ENCODE measurements at places on chromosomes 2 and 18. TPM values are rescaled to one million over a fixed set of nuclear protein-coding genes. Genes with fewer than 3 reads are reported as not detected.

EMX1 gene
- total RNA-seq = 0.29 TPM

SEMA4F gene
- 1.1 TPM for total RNA-seq

CACNB4 gene
- 0.06 TPM for total RNA-seq

SKOR2 gene
- total RNA-seq = not detected

TUBB8B gene
- 0.30 TPM for total RNA-seq

DSEL gene
- total RNA-seq = 6.0 TPM

DNA sequence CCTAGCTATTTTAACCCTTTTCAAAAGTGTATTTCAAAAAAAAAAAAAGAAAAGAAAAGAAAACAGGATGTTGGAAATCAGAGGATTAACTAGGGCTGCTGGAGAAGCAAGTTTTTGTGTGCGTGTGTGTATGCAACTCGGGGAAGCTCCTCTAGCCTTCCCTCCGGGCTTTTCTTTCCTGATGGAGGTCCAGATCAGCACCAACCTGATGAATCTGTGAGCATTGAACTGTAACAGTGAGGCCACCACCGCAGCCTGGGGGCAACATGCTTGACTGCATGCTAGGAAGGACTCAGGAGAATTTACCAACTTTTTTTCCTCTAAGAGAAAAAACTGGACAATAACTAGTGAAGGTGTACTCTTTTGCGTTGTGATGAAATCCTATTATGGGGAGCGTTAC lies 2.3 kb downstream of the OBSL1 start:
- H3K4me1 ChIP-seq = no peaks in the 10 kb centered on the region
- DNase-seq = no peak
- H3K27me3 ChIP-seq = no peaks in the 10 kb centered on the region
- no peak overlapping the region for H3K4me3 ChIP-seq

GRCh38 chr18:36759167-36759776 lies 69.5 kb downstream of the TPGS2 start:
- no peaks in the 10 kb centered on the region for H3K36me3 ChIP-seq
- no peaks in the 10 kb centered on the region for H3K27me3 ChIP-seq

DNA sequence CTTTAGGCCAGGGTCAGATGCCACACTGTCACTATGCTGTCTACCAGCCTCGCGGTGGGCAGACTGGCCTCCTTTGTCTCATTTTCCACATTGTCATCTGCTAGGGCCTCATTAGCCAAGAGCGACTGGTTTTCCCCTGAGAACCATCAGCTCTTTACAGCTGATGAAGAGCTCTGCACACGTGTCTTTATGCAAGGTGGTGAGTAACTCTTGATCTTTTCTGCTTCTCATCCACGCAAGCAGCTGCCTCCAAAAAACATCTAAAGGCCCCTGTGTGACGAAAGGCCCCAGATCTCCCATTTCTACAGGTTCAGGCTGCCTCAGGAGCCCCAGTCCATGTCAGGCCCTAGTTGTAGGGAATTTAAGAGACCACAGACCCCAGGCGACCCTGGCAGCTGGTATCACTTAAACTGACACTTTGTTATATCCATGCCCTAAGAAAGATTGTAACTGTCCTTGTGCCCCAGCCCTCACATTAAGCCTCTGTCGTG lies 52.9 kb downstream of the DPYSL5 start:
- no peaks in the 10 kb centered on the region for H3K27me3 ChIP-seq
- no peak overlapping the region for H3K27ac ChIP-seq
- no peak overlapping the region for H3K4me3 ChIP-seq
- DNase-seq = no peak
- no peaks in the 10 kb centered on the region for H3K4me1 ChIP-seq

DNA sequence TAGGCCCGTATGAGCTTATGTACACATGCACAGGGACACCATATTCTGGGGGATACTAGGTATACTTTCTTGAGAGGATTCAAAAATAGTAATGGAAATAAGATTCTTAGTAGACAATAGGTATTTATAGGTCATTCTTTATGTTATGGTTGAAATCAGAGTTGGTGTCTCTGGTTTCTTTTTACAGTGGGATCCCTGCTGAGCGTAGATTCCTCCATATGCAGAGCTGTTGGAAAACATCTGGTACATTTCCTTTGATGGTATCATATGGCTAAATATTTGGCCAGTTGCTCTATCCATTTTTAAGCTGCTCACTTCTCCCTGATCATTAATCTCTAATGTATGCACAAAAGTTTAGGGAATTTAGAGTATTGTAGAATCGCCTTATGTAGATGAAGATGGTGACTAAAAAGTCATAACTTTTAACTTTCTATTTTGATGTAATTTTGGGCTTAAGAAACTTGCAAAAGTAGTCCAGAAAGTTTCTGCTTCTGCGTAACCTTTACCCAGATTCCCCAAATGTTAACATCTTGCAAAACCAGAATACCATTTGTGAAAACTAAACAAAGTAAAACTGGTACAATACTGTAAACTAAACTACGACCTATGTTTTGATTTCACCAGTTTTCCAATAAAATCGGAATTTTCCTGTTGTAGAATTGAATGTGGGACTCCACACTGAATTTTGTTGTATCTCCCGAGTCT lies 5.4 kb downstream of the ARHGAP28 start:
- no peaks in the 10 kb centered on the region for H3K27me3 ChIP-seq
- H3K4me3 ChIP-seq = no peak overlapping the region
- no peaks in the 10 kb centered on the region for H3K4me1 ChIP-seq
- H3K27ac ChIP-seq = no peak overlapping the region

DNA sequence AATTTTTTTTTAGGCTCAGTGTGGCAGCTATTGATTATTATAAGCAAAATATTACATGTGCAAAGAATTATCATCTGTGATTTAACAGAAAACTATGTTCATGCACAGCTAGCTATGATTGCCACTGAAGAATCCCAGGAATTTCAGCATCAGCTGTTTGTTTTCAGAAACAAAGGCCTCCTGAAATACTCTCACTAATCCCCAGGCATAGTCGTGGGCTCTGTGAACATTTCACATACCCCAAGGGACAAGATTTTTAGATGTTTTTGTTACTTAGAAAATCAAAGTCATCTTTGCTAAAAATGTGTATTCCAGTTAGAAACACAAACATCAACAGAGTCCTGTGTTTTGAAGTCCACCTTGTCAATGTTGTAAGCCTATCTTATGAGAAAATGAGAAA lies 156.1 kb downstream of the MYO1B start:
- H3K4me1 ChIP-seq = no peaks in the 10 kb centered on the region
- H3K36me3 ChIP-seq = peaks cover 63% of the 10 kb centered on the region
- no peaks in the 10 kb centered on the region for H3K27me3 ChIP-seq

GRCh38 chr2:71923887-71924533 lies 223.7 kb downstream of the CYP26B1 start:
- H3K4me1 ChIP-seq = no peaks in the 10 kb centered on the region
- no peak overlapping the region for H3K27ac ChIP-seq
- H3K27me3 ChIP-seq = no peaks in the 10 kb centered on the region
- H3K36me3 ChIP-seq = no peaks in the 10 kb centered on the region
- no peak overlapping the region for H3K4me3 ChIP-seq

GRCh38 chr18:61946449-61946848 lies 53.6 kb upstream of the RNF152 start:
- H3K36me3 ChIP-seq = no peaks in the 10 kb centered on the region
- no peak overlapping the region for H3K27ac ChIP-seq
- no peaks in the 10 kb centered on the region for H3K4me1 ChIP-seq
- no peak overlapping the region for H3K4me3 ChIP-seq
- no peaks in the 10 kb centered on the region for H3K27me3 ChIP-seq
- DNase-seq = no peak

DNA sequence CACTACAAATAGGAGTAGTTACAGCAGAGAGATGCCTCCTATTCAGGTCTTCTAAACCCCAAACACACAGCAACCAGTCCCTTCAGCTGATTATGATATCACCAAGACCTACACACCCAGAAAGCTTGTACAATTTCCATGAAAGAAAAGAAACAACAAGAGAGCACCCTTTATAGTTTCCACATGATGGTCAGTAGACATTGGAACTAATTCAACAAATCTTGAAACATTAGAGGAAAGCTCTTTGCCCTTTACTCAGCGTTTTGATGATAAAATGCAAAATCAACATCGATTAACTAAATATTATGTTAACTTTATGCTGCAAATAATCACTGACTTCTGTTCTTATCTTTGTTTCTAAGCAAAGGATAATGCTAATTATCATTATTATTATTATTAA lies 393.6 kb upstream of the ID2 start:
- no peak overlapping the region for H3K4me3 ChIP-seq
- H3K27ac ChIP-seq = no peak overlapping the region
- H3K36me3 ChIP-seq = no peaks in the 10 kb centered on the region
- no peaks in the 10 kb centered on the region for H3K27me3 ChIP-seq

DNA sequence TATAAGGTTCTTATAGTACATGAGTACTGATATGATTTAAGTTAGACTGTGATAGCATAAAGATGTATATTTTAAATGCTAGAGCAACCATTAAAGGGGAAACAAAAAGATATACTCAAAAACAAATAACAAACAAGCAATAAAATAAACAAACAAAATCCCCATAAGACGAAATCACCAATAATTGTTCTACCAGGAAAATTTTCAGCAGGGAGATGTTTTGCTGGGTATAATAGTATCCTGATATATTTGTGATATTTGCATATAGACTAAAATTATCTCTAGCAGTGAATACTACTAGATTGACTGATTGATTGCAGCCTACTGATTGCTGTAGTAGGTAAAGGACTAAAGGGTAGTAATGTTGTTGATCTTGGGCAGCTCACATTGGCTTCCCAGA lies 177.4 kb downstream of the TMEM182 start:
- no peak overlapping the region for H3K4me3 ChIP-seq
- H3K27me3 ChIP-seq = no peaks in the 10 kb centered on the region
- no peaks in the 10 kb centered on the region for H3K4me1 ChIP-seq
- H3K27ac ChIP-seq = no peak overlapping the region

DNA sequence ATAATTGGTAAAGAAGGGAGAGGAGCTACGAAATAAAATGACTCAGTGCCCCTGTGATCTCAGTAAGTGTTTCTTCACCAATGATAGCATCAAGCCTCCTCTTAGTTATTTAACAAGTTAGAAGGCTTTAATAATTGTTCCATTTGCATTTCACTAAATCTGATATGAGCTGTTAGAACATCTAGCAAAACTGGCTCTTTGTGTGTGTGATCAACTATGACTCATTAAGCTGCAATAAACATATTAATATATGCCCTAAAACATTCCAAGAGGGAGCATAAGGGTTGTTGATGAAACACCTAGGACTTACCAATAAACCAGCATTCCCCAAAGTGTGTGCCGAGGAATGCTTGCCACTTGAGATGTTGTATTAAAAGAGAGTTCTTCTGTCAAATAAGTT lies 115.2 kb downstream of the OSBPL6 start:
- no peak overlapping the region for H3K4me3 ChIP-seq
- no peak for DNase-seq
- no peaks in the 10 kb centered on the region for H3K27me3 ChIP-seq

DNA sequence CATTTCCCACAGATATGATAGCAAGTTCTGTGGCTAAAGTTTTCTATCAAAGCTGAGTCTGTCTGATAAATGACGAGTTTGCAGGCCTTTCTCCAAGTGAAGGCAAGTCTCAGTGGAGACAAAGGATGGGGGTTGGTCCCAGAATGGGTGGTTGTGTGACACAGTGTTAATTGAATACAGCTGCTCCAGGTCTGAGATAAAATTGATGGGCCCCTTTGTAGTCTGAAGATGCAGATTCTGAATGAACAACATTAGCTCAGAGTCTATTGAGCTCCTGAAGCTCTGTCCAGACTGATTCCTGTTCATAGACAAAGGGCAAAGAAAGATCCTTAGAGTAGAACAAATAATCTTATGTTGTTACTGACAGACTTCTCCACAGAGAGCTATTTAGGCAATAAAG lies 296.9 kb upstream of the CYRIA start:
- H3K36me3 ChIP-seq = no peaks in the 10 kb centered on the region
- no peak overlapping the region for H3K27ac ChIP-seq
- H3K27me3 ChIP-seq = no peaks in the 10 kb centered on the region

- H3K36me3 ChIP-seq = no peaks in the 10 kb centered on the region
- H3K4me3 ChIP-seq = no peak overlapping the region
- no peaks in the 10 kb centered on the region for H3K27me3 ChIP-seq
- no peak for DNase-seq
- no peak overlapping the region for H3K27ac ChIP-seq
These were observed 34.0 kb downstream of the QPCT start for GRCh38 chr2:37378411-37378810.

DNA sequence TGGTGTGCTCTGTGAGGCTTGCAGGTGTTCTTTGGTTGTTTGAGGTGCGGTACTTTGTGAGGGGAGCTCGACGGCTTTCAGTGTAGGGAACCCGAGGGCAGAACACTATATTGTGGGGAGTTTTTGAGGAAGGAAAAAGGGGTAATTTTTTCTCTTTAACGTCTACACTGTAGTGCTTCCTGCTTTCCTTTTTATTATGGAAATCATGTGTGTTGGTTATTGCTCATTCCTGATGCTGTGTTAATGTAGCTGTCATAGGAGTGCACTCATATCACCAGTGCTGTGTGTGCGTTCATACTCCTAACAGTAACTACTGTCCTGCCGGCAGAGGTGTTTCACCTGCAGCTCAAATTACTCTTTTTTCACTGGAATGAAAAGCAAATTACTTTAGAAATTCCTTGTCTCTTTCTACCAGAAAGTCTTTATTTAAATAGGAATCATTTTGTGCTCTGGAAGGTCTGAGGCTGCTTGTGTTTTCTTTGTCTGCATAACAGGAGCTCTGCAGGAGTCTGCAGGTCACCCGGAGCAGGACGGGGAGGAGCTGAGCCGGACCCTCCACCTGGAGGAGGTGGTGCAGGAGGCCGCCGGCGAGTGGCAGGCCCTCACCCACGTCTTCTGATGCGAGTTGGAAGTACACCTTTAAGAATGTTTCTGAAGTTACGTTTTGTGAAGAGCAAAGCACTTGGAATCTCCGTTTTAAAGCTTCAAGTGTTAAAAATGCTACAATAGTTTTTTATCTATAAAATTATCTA lies 145.5 kb downstream of the ZNF236 start:
- no peaks in the 10 kb centered on the region for H3K4me1 ChIP-seq
- no peaks in the 10 kb centered on the region for H3K36me3 ChIP-seq
- no peak overlapping the region for H3K4me3 ChIP-seq
- no peaks in the 10 kb centered on the region for H3K27me3 ChIP-seq
- no peak for DNase-seq
- H3K27ac ChIP-seq = no peak overlapping the region

DNA sequence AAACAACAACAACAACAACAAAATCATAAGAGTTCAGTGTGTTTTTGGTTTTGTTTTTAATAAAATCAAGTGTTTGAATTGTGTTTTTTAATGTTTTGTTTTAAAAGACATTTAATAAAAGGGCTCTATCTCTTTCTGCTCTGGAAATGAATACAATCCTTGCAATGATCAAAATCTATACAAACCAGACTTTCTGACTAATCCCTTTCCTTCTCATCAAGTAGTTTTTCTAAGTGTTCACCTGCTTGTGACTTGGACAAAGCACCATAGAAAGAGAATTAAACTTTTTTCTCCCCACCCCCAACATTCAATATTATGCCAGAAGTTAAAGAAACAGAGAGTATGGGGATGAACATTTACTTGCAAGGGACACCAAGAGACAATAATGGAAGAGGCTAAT lies 61.4 kb downstream of the KCTD18 start:
- H3K4me1 ChIP-seq = no peaks in the 10 kb centered on the region
- no peaks in the 10 kb centered on the region for H3K27me3 ChIP-seq
- no peak overlapping the region for H3K27ac ChIP-seq
- no peak overlapping the region for H3K4me3 ChIP-seq
- no peaks in the 10 kb centered on the region for H3K36me3 ChIP-seq
